ENCODE measurements at places on chromosomes 3 and 15.

DNA sequence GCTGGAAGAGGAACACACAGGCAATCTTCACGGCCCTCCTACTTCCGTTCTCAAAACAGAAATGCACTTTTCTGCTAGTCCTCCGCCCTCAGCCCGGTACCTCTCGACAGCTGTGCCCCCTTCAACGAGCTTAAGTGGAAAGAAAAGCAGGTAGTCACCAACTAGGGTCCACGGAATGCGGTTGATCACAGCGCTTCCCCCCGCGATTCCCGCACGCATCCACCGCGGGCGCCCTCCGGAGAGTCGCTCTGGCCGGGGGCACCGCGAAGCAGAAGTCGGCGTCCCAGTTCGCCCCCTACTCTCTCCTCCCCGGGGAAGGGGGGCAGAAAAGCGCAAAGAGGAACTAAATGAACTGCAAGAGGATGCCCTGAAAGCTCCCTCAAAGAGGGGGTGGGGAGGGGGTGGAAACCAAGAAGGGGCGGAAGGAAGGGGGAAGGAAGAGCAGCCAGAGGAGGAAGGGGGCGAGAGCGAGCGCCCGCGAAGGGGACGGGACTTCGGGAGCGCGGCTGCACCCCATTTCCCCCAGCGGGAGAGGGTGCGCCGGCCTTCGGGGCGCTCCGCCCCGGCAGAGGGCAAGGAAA is 738 bp downstream of the ACAP2 start:
- peak; percentile 65 for DNase-seq

DNA sequence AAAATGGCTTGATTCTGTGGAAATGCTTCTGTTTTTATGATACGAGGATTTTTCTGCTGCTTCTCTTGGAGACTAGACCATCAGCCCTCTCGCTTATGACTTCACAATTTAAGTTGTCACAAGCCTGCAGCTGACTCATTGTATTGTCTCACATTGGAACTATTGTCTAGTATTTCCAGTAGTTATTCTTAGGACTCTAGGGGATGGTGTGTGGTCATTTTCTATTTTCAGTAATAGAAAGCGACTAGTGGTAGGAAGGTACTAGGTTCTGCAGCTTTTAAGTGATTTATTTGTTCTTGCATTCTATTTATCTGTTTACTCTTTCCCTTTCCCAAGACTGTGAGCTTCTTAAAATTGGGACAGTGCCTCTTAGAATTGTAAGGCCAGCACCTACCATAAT is 66.3 kb upstream of the CRTC3 start:
- no peak for DNase-seq

- peak; percentile 74 for DNase-seq
These were observed 734 bp downstream of the TBL1XR1 start for GRCh38 chr3:177196456-177197040.

GRCh38 chr15:65559941-65560340 is 29.7 kb downstream of the HACD3 start:
- DNase-seq, result no peak

DNA sequence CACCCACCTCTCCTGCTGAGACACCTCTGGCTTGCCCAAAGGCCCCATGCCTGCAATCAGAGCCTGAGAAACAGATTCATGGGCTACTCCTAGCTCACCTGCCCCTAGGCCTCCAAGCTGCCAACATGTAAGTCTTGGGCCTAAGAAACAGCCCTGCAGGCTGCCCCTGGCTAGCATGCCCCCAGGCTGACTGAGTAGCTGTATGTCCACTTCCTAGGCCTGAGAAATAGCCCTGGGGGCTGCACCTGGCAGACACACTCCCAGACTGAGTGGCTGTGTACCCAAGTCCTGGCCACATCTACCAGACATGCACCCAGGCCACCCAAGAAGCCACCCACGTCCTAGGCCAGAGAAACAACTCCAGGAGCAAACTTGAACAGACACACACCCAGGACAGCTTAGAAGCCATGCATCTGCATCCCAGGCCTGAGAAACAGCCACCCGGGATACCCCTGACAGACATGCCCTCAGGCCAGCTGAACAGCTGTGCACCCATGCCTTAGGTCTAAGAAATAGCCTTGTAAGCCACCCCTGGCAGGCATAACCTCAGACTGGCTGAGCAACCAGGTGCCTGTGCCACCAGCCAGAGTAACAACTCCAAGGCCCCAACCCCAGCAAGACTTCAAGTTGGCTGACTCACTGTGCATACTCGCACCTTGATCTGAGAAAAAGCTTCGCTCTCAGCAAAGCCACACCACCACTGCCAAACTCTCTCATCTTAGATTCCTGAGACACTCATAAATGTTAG is 12.0 kb upstream of the NRG4 start:
- no peak for DNase-seq

GRCh38 chr3:72308641-72309040 is 523.7 kb upstream of the PROK2 start:
- DNase-seq, result no peak

DNA sequence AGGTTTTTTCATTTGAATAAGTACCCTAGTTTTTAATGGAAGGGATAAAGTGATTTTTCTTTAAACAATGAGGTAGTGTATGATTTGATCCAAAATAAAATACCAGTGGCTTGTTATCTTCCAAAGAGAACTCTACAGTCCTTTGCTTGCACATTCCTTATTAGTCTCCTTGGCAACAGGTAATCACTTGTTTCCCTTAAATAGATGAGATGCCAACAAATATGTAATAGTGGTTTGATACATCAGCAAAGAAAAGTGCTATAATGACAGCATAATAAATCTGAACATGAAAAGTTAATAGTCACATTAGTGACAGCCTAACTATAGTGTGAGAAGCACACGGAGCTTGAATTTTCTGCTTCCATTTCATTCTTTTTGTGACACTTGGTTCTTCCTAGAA is 360.2 kb downstream of the ZNF385D start:
- DNase-seq, result no peak

GRCh38 chr3:141643391-141643790 is 94.7 kb upstream of the RNF7 start:
- DNase-seq, result no peak

GRCh38 chr3:3305084-3305483 is 125.6 kb upstream of the CRBN start:
- DNase-seq, result no peak

- DNase-seq, result no peak
These were observed 1.7 kb upstream of the LINGO1 start for GRCh38 chr15:77634266-77634962.

GRCh38 chr3:48678056-48678455 is 7.7 kb downstream of the NCKIPSD start:
- DNase-seq, result no peak

- DNase-seq, result peak; percentile 27
These were observed 11.6 kb downstream of the TRPC1 start for GRCh38 chr3:142735462-142735861.

- DNase-seq, result no peak
These were observed 2.6 kb downstream of the ITIH1 start for GRCh38 chr3:52779837-52780585.

- DNase-seq, result no peak
These were observed 20.4 kb downstream of the NSUN3 start for GRCh38 chr3:94083261-94083660.

DNA sequence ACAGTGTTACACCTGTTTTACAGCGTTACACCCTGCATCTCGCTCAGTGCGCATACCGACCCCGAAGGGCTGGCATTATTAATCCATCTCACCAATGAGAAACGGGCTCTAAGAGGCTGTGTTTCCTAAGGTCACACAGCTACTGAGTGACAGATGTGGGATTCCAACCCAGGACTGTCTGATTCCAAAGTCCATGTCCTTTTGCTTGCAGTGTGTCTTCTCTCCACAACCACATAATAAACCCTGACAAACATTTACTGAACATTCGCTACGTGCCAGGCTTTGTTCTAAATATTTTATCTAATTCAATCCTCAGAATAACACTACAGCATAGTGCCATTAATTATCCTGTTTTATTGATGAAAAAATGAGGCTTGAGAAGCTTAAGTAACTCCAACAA is 79.1 kb downstream of the RAB11A start:
- DNase-seq, result no peak

DNA sequence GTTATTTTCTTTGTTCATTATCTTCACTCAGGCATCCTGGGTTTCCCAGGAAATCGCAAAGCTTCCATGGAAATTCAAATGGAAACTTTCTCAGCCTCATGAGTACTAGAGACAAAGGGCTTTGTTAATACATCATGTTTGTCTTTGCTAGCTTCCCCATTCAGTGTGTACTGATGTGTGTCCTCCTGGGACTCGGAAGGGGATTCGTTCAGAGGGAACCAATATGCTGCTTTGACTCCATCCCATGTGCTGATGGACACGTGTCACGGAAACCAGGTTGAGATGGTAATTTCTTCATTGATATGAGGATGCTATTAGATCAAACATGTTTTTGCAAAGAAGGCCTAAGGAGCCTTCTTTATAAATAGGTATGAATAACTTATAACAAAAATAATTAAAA is 87.0 kb upstream of the KCNAB1 start:
- no peak for DNase-seq

DNA sequence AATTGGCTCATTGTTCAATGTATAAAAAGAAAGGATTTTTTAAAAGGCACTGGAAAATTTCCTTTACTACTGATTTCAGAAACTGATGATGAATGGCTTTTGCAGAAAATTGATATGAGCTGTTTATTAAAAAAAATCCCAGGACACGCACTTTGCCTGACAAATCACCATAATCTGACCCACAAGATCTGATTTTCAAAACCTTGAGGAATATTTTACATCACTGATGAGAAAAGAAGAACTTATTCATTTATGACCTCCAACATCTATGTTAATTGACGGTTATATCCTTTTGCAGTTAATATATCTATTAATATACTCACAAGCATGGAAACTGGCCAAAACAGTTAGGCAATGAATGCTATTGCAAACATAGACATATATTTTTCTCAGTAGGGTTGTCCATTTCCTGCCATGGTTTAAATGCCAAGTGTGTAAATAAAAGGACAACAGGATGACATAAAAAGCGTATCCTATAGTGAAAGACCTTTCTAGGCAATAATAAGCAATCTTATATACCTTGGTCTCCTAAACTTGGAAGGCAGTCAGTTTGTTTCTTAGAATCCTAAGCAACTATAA is 109.7 kb upstream of the SLC7A14 start:
- peak; percentile 9 for DNase-seq

GRCh38 chr15:91238644-91239425 is 138.8 kb downstream of the SV2B start:
- DNase-seq, result no peak

- no peak for DNase-seq
These were observed 26.4 kb downstream of the TIGIT start for GRCh38 chr3:114320246-114320645.

DNA sequence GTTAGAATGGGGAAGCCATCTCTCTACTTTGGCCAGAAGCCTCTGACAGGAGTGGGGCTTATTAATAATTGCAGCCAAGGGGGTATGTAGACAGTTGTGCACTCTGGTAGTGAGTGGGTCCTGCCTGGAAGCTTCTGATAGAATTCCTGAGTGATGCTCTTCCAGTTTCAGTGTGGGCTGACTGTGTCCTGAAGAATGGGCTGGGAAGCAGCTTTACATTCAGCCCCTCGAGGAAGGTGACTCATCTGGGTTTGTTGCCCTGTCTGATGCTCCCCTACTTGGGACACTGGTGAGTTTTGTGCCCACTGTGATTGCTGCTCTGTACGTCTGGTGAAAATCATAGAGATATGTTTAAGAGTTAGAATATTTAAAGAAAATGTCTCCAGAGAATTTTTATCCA is 444.7 kb upstream of the RBMS3 start:
- no peak for DNase-seq

DNA sequence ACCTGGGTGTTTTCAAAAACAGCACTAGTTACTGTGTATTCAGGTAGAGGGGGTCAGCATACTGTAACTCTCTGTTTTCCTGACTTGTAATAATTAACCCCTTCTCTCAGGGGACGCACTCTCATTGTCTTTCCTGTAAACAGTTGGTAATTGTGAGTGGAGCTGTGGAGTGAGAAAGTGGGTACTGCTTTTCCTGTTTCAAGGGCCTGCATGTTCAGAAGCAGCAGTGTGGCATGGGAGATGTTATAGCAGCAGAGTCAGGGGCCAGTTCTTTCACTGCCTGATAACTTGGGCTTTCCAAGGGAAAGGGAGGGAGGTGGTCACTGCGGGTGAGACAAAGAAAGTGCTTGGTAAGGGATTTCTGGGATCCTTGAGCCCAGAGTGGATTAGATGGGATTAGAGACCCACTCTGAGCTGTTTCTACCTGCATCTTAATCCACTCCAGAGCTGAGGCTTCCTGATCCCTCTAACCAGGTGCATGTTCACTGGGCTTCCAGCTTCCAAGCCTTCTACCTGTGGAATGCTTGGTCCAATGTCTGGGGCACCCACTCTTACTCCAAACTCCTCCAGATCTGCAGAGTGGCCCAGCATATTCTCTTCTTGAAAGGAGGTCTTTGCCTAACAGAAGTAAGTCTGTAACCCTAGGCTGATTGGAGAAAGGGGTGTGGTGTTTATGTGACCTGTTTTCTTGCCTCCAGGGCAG is 105.2 kb downstream of the RPLP1 start:
- DNase-seq, result no peak

DNA sequence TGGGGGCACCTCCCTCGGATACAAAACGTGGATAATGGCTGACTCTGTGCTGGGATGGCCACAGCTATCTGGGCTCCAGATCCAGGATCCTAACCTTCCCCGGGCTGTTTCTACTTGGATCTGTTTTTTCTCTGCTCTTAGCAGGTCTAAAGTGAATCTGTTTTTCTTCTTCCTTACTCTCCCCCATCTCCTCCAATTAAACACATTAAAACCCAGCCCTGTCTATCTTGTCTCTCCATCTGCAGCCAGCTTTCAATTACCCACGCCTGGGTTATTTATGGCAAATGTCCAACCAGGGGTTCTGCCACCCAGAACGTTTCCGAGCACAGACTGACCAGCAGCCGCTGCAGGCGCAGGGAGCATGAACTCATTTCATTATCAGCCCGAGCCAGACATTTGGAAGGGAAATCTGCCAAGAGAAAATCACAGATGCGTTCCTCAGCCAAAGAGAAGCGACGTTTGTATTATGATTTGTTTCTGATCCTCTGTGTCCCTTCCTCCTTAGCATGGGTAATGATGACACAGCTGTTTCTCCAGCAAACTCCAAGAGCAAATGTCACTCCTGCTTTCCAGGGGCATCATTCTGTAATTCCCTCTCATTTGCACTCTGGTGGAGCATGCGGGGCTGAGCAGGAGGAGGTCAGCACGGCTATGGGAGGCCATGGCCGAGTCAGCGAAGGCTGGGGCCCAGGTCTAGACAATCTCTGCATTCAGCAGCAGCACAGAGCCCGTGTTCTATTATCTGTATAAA is 42.0 kb downstream of the UMPS start:
- DNase-seq, result peak; percentile 92

Data from NCI-H1105 treated with DMSO at 0.1 percent for 48 hours (cell line).